ENCODE measurements at places on chromosomes 3 and 15.
A peak's percentile ranks its signal among the peaks of the same experiment; 100 is the strongest.

GRCh38 chr15:28459279-28459678 is 73.5 kb downstream of the GOLGA8G start:
- DNase-seq = no peak

DNA sequence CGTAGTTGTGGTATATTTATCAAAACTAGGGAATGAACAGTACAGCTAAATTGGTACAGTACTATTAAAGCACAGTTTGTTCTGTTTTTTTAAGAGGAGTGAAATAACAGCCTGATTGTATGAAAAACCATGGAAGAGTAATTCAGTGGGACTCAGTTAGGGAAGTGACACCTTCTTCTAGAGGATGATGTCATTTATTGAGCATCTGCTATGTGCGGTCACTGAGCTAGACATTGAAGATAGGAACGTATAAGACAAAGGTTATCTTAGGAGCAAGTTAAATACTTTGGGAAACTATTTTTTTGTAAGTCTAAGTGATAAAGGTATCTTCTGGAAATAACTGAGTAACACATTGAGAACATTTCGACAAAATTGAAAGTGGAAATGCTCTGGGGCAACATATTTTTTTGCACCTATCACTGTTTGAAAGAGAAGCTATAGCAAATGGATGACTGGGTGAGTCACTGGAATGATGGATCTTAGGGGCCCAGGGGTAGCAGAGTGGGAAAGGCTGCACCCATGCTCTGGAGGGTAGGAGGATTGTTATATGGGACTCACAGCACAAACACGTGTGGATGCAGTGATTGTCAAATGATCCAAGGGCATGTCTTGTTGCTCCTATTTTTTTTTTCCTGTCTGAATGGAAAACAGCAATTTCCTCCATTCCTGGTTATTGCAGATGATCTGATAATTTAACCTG is 43.0 kb downstream of the OXNAD1 start:
- DNase-seq = no peak

DNA sequence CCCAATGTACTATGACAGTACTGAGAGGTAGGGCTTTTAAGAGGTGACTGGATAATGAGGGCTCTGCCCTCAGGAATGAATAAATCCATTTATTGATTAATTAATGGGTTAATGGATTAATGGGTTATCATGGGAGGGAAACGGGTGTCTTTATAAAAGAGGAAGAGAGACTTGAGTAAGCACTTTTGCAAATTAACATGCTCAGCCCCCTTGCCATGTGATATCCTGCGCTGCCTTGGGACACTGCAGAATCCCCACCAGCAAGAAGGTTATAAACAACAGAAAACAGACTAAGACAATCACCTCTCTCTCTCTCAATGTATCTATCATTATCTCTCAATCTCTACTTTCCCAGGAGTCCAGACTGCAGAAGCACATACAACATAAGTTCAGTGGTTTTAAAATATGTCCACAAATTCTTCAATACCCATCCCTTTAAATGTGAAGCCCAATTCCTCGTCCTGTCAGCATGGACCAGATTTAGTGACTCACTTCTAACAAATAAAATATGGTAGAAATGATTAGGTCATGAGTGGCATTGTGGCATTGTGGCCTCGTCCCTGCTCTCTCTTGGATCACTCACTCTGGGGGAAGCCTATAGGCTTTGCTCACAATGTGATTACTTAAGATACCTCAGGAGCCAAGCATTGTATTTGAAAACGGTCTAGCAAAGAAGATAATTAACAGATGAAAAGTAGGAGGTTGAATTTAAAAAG is 40.0 kb upstream of the IL12A start:
- no peak for DNase-seq

GRCh38 chr3:72614394-72615074 is 233.7 kb downstream of the SHQ1 start:
- DNase-seq = no peak

- peak; percentile 24 for DNase-seq
These were observed 87.3 kb upstream of the ROPN1 start for GRCh38 chr3:124078953-124079911.

- no peak for DNase-seq
These were observed 317.8 kb upstream of the AGTR1 start for GRCh38 chr3:148379763-148380382.

- DNase-seq = no peak
These were observed 94.3 kb upstream of the C3orf80 start for GRCh38 chr3:160130950-160131349.

Data from CD4-positive, alpha-beta T cell treated with Interleukin-10 for 1 hour (primary cell).